Hepatocyte (in vitro differentiated cells): ENCODE measurements at places on chromosomes 2 and 18.

DNA sequence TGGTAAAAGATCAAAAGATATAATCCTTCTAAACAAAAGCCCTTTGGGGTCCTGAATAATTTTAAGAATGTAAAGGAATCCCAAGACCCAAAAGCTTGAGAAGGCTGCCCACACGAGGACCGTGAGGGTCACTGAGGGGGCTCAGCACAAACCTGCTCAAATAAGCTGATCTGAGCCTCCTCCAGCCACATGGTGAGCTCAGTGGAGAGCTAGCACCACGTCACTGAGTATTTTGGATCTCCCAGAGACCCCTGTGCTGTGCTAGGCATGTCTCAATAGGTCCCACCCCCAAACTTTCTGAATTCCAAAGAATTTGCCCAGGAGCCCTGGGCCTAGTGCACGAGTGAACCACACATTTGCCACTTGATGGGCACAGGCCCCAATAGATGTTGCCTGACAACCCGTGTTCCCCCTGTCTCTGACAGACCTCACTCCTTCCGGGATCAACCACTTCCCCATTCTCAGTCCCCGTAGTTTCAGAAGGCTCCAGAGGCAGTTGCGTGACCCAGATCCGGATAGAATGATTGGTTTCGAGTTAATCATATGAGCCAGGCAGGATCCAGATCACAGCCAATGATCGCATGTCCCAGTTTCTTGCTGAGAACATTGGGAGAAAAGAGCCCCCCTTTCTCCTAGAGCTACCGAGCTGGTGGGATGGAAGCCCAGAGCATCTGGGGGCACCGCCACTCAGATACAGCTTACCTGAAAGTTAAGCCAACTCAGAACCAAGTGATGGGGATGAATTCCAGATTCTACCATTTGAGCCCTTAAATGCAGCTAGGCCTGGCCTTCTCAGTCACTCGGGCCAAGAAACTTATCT lies 203.8 kb downstream of the TNS1 start:
- no peak for DNase-seq

DNA sequence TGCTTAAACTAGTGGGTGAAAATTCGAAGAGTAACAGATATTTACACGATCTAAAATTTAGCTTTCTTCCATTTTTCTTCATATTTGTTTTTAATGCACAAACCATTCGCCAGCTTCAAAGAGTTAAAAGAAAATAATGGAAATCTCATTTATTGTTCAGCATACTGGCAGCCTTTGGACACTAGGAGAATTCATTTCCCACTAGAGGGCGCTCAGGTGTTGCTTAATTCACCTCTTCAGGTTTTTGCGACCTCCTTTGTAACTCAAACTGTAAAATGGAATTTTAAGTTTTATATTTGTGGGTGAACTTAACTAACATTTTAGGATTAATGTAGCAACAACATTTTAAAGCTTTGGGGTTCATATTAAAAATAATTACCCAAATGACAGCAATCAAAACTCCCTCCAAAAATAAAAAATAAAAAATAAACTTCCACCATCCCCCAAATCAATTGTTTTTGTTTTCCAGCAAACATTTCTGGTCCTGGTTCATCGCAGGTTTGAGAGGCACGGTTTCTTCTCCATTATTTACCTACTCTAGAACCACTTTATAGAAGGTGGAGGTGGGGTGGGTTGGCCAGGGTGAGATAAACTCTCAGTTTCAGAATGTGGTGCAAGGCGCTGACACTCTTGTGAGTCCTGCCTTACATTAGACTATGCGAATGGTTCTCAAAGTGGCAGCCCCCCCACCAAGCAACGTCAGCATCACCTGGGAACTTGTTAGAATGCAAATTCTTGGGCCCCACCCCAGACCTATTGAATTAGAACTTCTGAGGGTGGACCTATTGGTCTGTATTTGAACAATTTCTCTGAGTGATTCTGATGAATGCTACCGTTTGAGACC lies 24.7 kb upstream of the PNPT1 start:
- DNase-seq: peak; percentile 92

- DNase-seq: no peak
These were observed 38.7 kb downstream of the TTC39C start for GRCh38 chr18:24053211-24053610.

DNA sequence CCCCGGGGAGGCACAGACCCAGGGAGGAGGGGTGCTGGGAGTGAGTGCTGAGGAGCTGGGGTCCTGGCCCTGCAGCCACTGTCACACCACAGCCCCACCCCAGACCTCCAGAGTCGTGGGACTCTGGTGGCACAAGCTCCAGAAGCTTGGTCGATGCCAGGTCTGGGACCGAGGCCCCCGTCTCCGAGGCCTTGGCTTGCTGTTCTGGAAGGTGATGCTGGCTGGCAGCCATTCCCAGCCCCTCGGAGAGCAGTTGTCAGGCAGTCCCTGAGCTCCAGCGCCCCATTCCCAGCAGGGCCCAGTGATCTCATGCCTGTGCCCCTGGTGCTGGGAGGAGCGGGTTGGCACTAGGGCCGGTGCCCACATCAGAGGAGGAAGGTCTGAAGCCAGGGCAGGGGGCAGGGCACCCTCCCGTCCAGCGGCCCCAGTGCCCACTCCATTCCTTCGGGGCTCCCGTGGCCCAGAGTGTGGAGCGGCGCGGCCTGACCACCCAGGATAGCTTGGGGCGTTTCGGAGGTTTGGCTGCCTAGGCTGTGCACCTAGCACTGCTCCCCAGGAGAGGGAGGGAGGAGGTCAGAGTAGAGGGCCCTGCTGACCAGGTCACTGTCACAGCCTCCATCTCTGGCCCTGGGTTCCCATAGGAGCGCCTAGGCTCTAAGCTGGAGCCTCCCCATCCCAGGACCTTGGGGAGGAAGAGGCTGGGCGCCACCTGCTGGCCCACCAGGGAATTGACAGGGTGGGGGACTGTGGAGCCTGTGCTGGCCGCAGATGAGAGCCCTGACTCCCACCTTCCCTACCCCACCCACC lies 16.8 kb upstream of the ALPI start:
- no peak for DNase-seq

DNA sequence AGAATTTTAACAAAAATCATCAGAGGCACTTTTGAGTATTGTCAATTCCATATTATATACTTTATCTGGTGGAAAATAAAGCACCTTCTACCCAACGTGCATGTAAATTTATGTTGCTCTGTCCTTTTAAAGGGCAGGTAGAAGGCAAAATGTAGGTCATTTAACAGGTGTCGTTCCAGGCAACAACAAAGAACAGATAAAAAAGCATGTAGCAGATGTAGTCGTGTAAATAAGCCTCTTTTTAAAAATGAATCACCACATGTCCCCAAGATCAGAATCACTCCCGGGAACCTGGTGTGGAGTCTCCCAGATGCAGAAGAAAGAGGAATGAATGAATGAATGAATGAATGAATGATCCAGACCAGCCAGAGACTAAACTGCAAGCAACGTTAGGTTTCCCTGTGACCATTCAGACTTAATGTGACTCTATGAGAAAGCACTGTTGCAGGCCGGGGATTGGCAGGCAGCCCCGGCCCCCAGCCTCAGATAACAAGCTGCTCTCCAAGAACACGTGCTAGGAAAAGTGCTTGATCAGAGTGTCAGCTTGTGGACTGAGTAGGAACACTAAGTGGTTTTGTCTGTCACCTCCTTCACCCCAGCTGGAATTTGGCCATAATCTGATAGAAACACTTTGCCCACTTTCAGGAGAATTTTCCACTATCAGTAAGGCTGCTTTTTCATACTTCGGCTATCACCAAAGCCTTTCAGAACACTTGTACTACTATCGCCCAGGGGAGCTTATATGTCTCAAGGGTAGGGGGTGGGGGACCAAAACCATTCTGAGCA lies 100.6 kb downstream of the CDK15 start:
- no peak for DNase-seq

GRCh38 chr2:137886083-137886831 lies 78.0 kb upstream of the HNMT start:
- DNase-seq: peak; percentile 57

DNA sequence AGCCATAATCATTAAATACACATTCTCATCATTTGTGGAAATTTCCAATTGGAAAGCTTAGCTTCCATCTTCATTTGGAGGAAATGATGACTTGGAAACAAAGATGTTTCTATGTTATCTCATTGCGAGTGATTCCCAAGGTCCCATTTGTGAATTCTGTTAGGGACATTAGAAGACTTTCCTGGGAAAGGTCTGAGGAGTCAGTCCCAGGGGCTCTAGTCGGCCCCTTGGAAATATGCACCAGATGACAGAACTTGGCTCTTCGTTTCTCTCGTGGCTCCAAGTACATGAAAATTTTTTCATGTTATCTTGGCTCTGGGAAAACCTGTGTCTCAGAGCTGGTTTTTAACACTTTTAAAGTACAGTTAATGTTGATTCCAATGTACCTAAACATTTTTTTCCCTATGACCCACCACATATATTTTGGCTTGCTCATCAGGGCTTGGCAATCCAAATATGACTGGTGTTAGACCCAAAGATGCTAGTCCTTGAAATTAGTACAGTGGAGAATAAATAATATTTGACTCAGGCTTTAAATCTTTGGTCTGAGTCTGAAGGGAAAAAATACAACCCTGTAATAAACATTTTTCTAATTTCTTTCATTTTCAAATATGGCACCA lies 15.4 kb upstream of the CAVIN2 start:
- no peak for DNase-seq

DNA sequence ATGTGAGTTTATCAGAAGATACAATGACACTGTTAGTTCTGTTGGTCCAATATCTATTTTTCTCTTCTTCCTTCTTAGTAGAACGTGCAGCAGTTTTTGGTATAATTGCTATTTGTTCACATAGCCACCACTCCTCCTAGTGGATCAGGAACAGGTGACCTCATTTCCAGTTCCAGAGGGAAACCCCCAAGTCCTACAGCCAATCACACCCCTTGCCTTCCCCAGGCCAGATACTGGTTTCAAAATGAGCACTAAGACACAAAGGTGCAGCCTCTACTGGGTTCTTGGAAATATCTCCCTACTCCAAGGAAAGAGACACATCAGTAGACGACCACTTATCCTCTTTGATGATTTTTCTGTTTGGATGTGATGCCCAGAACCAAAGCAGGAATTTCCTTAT lies 103.2 kb downstream of the TCF4 start:
- DNase-seq: no peak

DNA sequence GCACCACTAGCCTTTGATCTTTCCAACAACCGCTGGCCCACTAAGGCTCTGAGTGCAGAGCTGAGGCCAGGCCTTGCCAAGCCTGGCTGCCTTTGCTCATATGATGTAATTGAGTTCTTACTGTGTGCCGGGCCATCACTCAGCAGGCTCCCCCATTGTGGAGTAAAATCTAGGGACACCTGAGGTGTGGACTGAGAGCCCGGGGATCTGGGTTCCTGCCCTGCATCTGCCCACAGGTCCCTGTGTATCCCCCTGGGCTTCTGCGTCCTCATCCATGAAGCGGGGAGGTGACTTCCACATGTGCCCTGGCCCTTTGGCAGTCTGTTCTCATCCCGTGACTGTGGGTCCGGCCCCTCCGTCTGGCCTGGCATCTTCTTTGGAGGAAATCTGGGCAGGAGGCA lies 33.8 kb downstream of the GREB1 start:
- DNase-seq: no peak

DNA sequence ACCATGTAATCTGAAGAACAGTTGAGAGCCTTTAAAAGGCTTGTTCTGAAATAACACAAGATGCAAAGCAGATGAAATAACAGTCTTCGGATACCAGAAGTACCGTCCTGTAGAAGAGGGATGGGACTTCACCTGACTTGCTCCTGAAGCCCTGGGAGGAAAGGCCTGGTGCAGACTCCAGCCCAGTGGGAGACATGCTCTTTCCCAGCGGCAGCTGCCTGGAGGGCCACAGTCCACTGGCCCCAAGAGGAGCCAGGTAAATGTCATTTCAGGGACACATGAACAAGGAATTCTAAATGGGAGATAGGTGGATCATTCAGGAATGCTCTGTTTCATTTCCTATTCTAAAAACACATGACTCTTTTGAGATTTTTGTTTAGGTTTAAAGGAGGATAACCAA lies 22.6 kb upstream of the CHN1 start:
- no peak for DNase-seq

- DNase-seq: no peak
These were observed 334.2 kb downstream of the GRB14 start for GRCh38 chr2:164287056-164287455.
